ENCODE measurements at places on chromosomes 3 and 15.
A peak's percentile ranks its signal among the peaks of the same experiment; 100 is the strongest.

DNA sequence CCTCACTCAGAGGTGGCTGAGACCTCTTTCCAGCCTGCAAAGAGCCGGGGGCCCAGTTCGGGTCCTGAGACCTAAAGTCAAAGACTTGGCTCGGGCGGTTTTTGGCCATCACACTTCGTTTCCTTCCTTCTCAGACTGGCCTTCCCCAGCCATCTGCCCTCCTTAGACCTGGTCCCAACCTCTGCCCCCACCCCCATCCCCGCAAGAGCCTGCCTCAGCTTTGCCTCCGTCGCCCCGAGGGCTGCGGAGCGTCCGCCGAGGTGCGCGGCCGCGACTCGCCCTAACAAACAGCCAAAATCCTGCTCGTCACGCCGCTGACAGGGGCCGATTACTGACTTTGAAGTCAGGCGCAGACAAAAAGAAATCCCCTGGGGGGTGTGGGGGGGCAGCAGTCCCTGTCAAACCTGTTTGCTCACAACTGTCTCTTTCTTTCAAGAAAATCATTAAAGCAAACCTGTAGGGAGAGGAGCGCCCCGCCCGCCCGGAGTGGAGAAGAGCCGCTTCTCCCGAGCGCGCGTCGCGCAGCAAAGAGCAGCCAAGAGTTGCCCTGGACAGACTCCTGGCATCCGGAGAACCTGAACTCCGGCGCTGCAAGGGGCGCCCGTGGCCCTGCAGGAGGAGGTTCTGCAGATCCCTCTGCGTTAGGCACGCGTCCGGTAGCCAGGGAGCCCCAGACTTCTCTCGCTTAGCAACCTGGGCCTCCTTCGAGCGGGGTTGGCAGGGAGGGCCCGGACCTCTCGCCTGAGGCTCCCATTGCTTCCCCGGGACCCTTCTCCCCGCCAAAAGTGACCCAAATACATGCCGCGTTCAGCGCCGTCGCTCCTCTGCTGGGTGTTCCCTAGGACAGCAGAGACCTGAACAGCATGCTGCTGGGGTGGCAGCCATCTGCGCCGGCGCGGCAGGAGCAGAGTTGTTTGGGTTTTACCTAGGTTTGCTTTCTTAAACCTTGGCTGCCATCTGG lies 4.5 kb downstream of the SOX14 start:
- DNase-seq, result no peak

GRCh38 chr3:69869643-69870042 lies 129.9 kb upstream of the SAMMSON start:
- DNase-seq, result peak; percentile 54

DNA sequence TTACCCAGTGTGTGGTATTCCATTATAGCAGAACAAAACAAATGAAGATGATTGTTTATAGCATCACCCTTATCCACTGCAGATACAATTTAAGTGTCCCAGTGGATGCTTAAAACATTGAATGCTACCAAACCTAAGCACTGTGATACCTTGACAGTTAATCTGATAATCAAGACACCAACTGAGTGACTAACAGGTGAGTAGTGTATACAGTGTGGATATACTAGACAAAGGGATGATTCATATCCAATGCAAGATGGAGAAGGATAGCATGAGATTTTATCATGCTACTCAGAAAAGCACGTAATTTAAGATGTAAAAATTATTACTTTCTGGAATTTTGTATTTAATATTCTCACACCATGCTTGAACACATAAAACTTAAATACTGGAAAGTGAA lies 1449.0 kb downstream of the OTOL1 start:
- no peak for DNase-seq

- no peak for DNase-seq
These were observed 22.6 kb downstream of the TGFBR2 start for GRCh38 chr3:30628901-30629590.

DNA sequence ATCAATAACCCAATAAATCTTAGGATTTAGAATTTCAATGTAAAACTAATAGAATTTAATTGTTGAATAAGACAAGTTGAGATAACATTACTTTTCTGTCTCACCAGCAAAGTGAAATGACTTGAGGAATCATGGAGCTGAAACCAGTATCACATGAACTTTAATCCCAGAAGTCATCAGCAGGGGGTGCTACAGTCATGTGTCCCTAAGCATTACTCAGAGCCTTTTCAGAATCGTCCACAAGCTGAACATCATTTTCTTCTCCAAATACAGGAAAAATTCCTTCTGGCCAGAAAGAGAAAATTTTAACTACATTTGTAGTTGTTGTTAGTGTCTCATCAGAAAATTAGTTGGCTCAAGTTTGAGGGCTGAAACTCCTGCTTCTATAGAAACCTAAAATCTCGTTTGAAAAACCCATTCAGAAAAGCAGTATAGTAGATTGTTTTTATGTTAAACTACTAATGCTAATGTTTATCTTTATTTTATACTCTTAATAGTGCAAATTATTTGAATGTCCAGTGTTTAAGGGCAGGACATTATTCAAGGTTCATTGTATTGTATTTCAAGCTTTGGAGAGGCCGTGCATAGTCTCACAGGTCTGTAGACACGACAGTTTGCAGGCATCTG lies 384.1 kb downstream of the PLOD2 start:
- peak; percentile 59 for DNase-seq

DNA sequence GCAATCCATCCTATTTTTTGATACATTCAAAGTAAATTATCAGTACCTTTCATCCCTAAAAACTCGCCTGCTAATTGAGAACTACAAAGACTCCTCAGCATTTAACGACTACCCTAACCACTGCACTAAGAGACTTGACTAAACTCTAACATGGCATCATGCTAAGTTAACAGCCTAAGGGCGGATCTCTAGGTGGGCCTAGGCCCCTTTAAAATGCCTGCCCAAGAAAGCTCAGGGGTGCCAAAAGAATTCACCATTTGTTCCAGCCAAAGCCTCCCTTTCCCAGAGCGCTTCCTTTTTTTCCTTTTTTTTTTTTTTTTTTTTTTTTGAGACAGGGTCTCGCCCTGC lies 568 bp upstream of the NEK4 start:
- DNase-seq, result no peak

DNA sequence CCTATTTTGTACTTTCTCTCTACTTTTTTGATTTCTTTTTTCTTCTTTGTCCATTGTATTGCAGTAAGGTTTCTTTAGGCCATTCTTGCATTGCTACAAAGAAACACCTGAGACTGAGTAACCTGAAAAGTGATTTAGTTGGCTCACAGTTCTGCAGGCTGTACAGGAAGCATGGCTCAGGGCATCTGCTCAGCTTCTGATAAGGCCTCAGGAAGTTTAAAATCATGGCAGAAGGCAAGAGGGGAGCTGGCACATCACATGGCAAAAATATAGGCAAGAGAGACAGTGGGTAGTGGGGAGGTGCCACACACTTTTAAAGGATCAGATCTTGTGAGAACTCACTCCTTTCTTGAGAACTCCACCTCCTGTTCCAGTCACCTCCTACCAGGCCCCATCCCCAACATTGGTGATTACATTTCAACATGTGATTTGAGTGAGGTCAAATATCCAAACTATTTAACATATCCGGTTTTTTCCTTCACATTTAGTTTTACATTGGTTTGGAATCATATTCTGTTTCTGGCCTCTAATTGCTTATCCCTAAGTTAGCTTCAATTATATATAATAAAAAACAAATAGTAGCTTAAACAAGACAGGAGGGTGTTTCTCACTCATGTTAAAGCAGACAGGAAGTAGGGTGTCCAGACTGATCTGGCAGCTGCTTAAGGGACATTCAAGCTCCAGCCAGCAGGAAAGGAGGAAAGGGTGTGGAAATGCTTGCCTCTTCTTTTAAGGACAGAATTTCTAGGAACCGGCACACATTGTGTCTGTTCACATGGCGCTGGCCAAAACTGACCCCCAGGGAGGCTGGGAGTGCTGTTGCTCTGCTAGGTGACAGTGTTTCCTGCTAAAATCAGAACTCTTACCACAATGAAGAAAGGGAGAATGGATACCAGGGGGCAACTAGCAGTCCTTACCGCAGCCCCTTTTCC lies 28.8 kb upstream of the SKOR1 start:
- DNase-seq, result no peak

- DNase-seq, result no peak
These were observed 7.8 kb downstream of the DNASE1L3 start for GRCh38 chr3:58202917-58203360.

GRCh38 chr15:101171954-101172353 lies 79.9 kb downstream of the CHSY1 start:
- DNase-seq, result no peak

GRCh38 chr15:33313491-33313890 lies 2.7 kb downstream of the RYR3 start:
- DNase-seq, result no peak

- no peak for DNase-seq
These were observed 6.2 kb downstream of the PAK6 start for GRCh38 chr15:40244961-40245523.

DNA sequence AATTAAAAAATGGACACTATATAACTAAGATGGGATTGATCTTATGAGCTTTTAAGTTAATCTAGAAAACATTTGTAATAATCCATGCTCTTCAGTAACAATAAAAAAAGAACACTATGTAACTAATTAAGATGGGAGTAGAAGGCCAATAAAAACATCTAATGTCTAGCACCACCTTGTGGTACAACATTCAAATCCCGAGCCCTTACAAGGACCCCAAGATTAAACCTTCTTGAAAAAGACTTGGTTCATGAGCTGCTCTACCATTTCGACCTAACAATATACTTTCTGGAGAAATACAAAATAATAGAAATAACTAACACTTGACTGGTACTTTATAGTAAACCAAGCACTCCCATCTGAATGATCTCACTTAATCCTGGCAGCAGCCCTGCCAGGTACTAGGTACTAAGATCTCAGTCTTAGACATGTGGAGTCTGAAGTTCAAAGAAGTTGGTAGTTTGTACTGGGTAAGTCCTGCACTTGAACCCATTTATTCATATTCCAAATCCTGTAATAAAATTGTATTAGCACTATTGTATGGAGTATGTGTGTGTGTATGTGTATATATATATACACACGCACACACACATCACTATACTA lies 21.8 kb downstream of the METTL6 start:
- DNase-seq, result peak; percentile 60

GRCh38 chr3:140268103-140268502 lies 333.1 kb downstream of the CLSTN2 start:
- no peak for DNase-seq

DNA sequence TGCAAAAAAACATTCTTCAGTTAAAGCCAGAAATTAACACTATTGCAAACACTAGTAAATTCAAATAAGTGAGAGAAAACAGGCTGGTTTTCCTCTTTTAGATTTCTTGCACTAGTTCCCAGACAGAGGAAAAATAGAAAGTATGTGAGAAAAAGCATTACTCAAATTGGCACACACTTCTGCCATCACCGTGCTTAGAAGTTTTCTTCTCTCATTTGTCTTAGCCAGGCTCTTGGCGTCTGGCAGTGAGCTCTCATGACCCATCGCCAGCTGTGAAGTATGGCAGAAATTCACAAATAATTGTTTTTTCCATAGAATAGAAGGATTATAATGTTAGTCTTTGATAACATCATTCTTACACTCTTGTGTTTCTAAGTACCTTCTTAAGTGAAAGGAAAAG lies 515.9 kb downstream of the GBE1 start:
- no peak for DNase-seq

- DNase-seq, result no peak
These were observed 385.5 kb downstream of the IL20RB start for GRCh38 chr3:137343283-137343682.

- no peak for DNase-seq
These were observed 3.1 kb downstream of the CSRNP1 start for GRCh38 chr3:39150148-39150802.

- DNase-seq, result no peak
These were observed 11.7 kb upstream of the CP start for GRCh38 chr3:149233323-149233722.

DNA sequence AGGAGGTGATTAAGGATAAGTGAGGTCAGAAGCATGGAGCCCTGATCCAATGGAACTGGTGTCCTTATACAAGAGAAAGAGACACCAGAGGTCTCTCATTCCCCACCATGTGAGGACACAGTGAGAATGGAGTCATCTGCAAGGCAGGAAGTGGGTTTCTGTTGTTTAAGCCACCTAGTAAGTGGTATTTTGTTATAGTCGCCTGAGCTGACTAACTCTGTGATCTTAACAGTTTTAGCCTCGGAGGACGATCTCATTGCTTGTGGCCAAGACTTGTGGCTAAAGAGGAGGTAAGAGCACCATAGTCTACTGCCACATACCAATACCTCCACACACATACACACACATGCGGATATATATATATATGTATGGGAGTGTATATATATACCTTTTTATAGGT lies 73.8 kb downstream of the MCTP2 start:
- no peak for DNase-seq

GRCh38 chr3:13197795-13198194 lies 124.6 kb upstream of the IQSEC1 start:
- DNase-seq, result no peak

DNA sequence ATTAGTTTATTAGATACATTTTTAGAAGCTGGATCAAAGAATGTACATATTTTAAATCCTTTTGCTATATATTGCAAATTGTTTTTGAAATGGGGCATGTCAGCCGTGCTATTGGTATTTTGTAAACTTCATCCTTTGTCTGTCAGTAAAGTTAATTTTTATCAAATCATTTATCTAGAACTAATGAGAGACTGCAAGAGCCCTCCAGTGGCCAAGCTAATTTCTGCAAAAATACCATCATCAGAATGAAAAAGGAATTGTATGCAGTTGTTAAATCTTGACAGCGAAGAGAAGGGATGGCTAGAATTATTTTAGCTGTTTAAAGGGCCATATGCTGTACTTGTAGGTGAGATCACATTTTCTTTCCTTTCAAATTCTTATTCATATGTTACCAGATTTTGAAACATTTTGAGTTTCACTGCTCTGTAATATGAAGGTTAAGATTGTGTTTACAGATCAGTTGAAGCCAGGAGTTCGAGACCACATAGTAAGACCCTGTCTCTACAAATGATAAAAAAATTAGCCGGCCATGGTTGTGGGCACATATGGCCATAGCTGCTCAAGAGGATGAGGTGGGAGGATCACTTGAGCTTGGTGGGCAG lies 8.1 kb upstream of the CLDN11 start:
- peak; percentile 25 for DNase-seq

- DNase-seq, result peak; percentile 43
These were observed at the start of gene DLL4 for GRCh38 chr15:40928821-40929659. TSS of gene DLL4 (plus strand) at chr15:40929340. CDS start at chr15:40929669, 329 bp downstream.

- peak; percentile 7 for DNase-seq
These were observed 7.4 kb downstream of the GOLM2 start for GRCh38 chr15:44295750-44296431.

- peak; percentile 28 for DNase-seq
These were observed 654 bp downstream of the RUBCN start for GRCh38 chr3:197736010-197736490.

GRCh38 chr15:89085289-89085926 lies 2.8 kb upstream of the ABHD2 start:
- DNase-seq, result no peak

GRCh38 chr3:46867550-46867898 lies 4.3 kb upstream of the MYL3 start:
- DNase-seq, result no peak

- DNase-seq, result no peak
These were observed 536 bp downstream of the SNAPC5 start for GRCh38 chr15:66496951-66497501.

GRCh38 chr3:58329922-58330413 lies 2.7 kb upstream of the PXK start:
- DNase-seq, result no peak

All from fibroblast of skin of back (primary cell).